ENCODE measurements at places on chromosomes 5 and 9. TPM values are rescaled to one million over a fixed set of nuclear protein-coding genes. Genes with fewer than 3 reads are reported as not detected.

CYLC2 gene
- not detected for total RNA-seq

IL3 gene
- total RNA-seq: not detected

FIBCD1 gene
- not detected for total RNA-seq

IL17B gene
- 247 TPM for total RNA-seq

MZB1 gene
- 0.52 TPM for total RNA-seq

NTRK2 gene
- total RNA-seq: 26.6 TPM

PCDHB10 gene
- total RNA-seq: 2.6 TPM

MARCOL gene
- not detected for total RNA-seq

ANKRD31 gene
- total RNA-seq: under 0.01 TPM

FUT7 gene
- not detected for total RNA-seq

TMEM174 gene
- not detected for total RNA-seq

FRRS1L gene
- 1.0 TPM for total RNA-seq

SPINK6 gene
- not detected for total RNA-seq

C1QTNF3 gene
- 90.3 TPM for total RNA-seq

DCANP1 gene
- not detected for total RNA-seq

MOB3B gene
- 1.0 TPM for total RNA-seq

SMIM33 gene
- not detected for total RNA-seq

SPATA31A6 gene
- total RNA-seq: not detected

NIPAL4 gene
- under 0.01 TPM for total RNA-seq

ENC1 gene
- total RNA-seq: 35.5 TPM

GDA gene
- total RNA-seq: 0.52 TPM

LCNL1 gene
- under 0.01 TPM for total RNA-seq

HARS1 gene
- 40.2 TPM for total RNA-seq

GPR151 gene
- total RNA-seq: not detected

ELOVL7 gene
- 0.52 TPM for total RNA-seq

GRM6 gene
- not detected for total RNA-seq

PARP8 gene
- total RNA-seq: 12.0 TPM

INSL4 gene
- not detected for total RNA-seq

RHOBTB3 gene
- total RNA-seq: 640 TPM

LMX1B gene
- under 0.01 TPM for total RNA-seq

EDIL3 gene
- total RNA-seq: 14.1 TPM

SLC34A3 gene
- total RNA-seq: not detected

CDKN2B-AS1 gene
- total RNA-seq: 0.52 TPM

TSSK1B gene
- not detected for total RNA-seq

ACSL6 gene
- 3.1 TPM for total RNA-seq

SLC36A3 gene
- not detected for total RNA-seq

ARL14EPL gene
- total RNA-seq: not detected

LRRC26 gene
- not detected for total RNA-seq

DCTN4 gene
- 45.9 TPM for total RNA-seq

SH3TC2 gene
- 5.7 TPM for total RNA-seq

GABRA6 gene
- not detected for total RNA-seq

HMCN2 gene
- 12.5 TPM for total RNA-seq

PCDHB13 gene
- total RNA-seq: 1.6 TPM

C9orf43 gene
- total RNA-seq: 0.52 TPM

CCDC192 gene
- total RNA-seq: not detected

FAM13B gene
- 43.8 TPM for total RNA-seq

MEGF10 gene
- total RNA-seq: 77.8 TPM

SLC22A4 gene
- 3.1 TPM for total RNA-seq

ABITRAM gene
- total RNA-seq: 3.1 TPM

CARTPT gene
- total RNA-seq: not detected

SHC3 gene
- total RNA-seq: 0.52 TPM

PDE6A gene
- total RNA-seq: not detected

IRX2 gene
- total RNA-seq: 0.52 TPM

DIRAS2 gene
- total RNA-seq: 0.52 TPM
